ENCODE measurements at places on chromosomes 1 and 21.

GRCh38 chr1:201038186-201038876 is 14.8 kb upstream of the KIF21B start:
- no peak for DNase-seq

DNA sequence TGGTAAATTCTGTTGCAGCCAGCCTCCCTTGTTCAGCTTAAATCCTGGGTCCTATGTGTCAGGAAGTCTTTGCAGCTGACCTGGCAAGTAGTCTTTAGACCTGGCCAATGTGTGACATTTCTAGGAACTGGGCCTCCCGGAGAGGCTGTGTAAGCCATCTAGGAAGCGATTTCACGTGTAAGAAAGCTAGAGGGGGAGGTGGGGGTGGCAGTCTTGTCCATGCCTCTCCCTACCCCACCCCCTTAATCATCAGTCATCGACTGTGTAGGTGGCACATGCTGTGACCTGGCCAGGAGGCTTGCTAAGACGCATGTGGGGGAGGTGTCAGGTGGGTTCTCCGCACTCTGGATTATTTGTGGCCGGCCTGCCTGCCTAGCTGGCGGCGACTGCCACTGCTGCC is 8.4 kb downstream of the C1orf226 start:
- no peak for DNase-seq

DNA sequence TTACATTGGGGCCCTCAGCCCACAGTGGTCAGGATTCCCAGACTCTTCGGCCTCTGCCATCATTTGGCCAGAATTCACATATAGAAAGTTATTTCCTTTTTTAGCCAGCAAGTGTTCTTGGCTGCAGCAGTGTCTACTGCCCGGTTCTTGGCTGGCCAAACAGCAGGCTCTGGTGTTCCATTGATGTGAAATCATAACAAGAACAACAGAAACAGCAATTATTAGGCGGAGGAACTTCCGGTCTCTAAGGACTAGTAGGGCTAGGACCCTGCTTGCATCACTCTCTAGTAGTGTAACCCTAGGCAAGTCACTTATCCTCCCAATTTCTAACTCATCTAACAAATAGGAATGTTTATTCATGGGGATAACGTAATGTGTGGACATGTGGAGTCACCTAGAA is 8.7 kb upstream of the GJA5 start:
- no peak for DNase-seq

GRCh38 chr1:232213928-232214327 is 416.0 kb downstream of the SIPA1L2 start:
- DNase-seq: no peak

- DNase-seq: no peak
Observed at GRCh38 chr1:1353389-1354151, 4.4 kb upstream of the DVL1 start.

DNA sequence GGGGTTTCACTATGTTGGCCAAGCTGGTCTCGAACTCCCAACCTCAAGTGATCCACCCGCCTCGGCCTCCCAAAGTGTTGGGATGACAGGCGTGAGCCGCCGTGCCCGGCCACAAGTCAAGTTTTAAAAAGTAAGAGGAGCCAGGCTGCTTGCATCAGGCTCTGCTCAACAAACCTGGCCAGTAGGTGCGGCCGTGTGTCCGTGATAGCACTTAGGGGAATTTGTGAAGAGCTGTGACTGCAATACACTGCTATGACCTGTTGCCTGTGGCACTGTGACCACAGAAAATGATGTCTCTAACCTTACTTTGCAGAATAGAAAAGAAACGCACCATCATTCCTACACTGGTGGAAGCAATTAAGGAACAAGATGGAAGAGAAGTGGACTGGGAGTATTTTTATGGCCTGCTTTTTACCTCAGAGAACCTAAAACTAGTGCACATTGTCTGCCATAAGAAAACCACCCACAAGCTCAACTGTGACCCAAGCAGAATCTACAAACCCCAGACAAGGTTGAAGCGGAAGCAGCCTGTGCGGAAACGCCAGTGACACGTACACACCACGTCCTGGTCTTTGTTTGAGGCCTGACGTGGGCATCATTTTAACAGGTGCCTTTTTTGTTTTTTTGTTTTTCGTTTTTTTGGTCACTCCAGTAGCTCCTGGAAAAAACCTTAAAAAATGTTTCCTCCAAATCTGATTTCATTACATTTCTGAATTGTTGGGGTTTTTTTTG is 16.7 kb downstream of the C1orf174 start:
- no peak for DNase-seq

- no peak for DNase-seq
Observed at GRCh38 chr1:36014722-36015220, 69.1 kb upstream of the TEKT2 start.

DNA sequence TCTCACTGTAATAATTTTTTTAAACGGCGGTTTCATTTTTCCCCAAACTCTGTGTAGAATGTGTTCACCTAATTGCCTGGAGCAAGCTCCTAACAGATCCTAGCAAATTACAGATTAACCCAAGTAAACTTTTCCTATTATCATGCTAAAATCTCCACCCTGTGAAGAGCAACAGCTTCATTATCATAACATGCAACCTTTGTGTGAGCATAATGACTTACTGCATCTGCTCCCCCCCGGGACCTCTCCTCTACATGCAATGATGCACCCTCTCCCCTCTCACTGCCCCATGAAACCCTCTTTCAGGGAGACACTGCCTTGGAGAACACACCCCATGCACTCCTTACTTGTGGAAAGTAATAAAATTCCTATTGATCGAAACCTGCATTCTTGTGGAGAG is 717.0 kb upstream of the TMPRSS15 start:
- DNase-seq: no peak

GRCh38 chr1:157856538-157856937 is 14.9 kb upstream of the CD5L start:
- DNase-seq: no peak

- DNase-seq: no peak
Observed at GRCh38 chr21:36751383-36751782, 52.5 kb downstream of the SIM2 start.

DNA sequence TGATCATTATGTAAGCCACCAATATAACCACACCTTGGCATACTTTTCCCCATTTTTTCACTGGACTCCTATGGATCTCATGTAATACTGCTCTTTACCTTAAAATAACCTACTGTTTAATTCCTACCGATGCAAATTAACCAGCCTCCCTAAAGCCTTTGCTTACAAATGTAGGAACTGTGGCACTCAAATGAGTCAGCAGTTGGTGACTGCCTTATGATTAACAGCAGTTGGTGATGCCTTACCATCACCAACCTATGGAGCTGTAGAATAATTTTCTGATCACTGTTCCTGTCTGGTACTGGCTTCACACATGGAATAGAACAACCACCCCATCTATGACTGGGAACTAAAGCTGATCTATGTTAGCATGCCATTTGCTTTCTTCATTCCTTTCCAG is 7.8 kb upstream of the NUDT17 start:
- DNase-seq: peak; percentile 48

DNA sequence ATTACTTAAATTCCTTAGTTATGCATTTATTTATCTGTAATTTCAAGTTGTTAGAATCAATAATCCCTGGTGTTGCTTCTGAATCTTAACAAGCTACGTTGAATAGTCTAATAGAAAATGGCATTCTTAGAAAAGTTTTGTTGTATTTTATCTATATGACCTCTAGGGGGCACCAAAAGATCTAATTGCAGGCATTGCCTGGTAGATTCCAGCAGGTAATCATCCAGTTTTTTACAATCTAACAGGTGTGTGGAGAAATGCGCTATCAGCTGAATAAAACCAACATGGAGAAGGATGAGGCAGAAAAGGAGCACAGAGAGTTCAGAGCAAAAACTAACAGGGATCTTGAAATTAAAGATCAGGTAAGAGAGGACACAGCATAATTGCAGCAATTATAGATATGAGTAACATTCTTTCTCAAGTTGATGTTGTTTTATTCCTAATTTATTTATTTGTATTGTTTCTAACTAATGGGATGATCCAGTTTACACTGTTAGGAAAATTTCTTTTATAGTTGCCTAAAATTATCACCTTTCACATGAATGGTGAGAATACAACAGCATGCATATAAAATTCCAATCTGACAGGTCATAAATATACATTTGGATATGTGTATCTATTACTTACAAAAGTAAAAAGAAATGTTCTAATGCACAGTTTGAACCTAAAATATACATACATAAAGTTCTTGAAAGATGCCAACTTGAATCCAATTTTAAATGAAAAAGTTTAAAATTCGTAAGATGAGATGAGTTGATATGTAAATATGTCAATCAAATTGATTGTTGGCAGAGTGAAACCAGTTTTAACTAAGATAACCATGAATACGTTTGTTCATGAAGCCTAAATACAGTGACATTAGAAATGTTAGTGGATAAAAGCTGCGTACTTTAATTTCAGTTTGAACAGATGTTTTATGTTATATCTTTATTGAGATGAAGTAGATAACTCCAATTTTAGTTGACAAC is 88.4 kb downstream of the SDCCAG8 start:
- DNase-seq: peak; percentile 63

DNA sequence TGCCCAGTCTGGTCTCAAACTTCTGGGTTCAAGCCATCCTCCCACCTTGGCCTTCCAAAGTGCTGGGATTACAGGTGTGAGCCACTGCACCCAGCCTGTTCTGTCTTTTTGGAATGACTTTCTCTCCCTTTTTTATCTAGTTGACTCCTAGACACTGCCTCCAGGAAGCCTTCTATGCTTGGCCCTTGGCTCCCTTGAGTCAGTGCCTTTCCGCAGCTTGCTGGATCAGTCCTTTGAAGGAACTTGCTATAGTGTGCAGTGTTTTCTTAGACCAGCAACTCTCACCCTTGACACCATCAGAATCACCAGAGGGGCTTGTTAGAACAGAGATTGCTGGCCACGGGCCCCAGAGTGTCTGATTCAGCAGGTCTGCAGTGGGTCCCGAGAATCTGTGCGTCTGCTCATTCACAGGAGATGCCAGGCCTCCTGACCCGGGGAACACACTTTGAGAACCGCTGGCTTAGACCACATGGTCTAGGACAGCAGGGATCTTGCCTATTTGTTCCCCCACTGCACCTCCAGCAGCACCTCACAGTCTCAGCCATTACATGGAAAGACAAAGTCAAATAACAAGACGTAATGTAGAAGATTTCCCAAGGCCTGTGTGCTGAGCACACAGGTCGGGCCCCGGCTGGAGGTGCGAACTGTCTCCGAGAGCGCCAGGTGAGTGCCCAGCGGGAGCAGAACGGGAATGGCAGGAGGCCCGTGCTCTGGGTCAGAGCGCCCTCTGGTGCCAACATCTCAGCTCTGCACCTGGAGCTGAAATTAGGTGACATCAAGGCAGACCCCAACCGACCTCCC is 27.4 kb upstream of the CTPS1 start:
- DNase-seq: peak; percentile 76

DNA sequence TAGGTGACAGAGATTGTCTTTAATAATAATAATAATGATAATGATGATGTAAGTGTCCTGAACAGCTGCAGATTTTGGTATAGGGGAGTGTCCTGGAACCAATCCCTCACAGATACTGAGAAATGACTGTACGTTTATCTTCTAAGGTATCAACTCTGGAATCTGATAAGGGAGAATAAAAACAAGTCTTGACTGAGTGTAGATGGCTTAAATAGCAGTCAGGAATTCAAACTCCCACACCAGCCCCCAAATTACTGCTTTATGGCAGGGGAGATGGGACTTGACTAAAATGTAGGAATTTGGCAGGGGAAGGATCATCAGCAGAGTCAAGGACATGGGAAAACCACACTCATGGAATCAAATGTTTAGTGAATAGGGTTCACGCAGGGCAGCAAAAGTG is 6.1 kb upstream of the VHLL start:
- no peak for DNase-seq

GRCh38 chr21:46661211-46661625 is 25.7 kb downstream of the PRMT2 start:
- peak; percentile 67 for DNase-seq

- no peak for DNase-seq
Observed at GRCh38 chr21:34302521-34302920, 61.3 kb upstream of the KCNE2 start.

GRCh38 chr1:150165622-150166612 is 16.2 kb downstream of the PLEKHO1 start:
- DNase-seq: peak; percentile 64

DNA sequence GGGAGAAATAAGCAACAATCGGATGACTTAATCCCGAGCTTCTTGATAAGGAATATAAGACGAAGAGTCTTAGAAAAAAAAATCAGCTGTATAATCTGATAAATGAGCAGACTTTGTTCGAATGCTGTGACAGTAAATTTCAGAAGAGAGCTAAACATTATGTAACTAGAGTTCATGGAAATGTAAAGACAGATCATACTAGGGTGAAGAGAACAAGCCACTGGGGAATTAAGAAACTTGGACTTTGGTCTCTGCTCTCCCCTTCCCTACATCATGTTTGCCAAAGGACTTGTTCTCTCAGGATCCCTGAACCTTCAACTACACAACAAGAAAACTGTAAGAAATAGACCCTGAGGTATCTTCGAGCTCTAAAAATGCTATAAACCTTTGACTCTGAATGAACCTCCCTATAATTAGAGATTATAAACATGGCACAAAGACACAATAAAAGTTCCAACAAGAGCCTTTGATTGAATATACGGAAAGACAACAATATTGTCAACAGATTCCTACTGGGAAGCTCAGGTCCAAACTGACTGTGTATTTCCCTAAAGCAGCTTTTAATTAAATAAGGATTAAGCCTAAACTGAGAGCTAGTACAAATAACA is 27.5 kb downstream of the FRRS1 start:
- no peak for DNase-seq

DNA sequence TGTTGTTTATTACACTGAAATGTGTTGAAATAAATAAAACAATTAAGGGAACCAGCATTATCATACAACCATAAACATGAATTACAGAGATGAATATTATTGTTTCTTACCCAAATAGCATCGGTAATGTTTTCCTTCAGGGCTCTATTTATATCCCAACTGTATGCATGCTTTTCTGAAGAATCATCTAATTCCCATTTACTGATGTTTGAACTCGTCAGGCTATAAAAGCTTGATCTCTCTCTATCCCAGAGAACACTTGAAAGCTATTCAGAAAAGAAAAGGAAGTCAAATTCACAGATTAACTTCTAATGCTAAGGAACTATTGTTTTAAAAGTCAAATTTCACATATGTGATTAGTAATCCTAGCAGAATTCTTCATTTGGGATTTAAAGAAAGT is 12.4 kb downstream of the NUP133 start:
- no peak for DNase-seq

DNA sequence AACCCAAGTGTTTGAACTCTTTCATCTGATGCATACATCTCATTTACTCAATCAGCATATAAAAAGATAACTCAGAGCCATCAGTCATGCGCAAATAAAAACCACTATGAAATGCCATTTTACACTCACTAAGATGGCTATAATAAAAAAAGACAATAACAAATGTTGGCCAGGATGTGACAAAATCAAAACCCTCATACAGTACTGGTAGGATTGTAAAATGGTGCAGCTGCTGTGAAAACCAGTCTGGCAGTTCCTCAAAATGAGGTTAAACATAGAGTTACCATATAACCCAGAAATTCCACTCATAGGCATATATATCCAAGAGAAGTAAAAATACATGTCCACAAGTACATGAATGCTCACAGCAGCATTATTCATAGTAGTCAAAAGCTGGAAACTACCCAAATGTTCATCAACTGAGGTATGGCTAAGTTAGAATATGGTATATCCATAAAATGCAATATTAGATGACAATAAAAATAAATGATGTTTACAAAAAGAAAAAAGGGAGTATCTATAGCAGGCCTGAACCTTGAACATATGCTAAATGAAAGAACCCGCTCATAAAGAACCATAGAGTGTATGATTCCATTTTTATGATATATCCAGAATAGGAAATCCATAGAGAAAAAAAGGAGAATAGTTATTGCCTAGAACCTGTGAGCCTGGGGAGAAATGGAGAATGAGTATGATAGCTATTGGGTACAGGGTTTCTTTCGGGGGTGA is 265.1 kb downstream of the SIPA1L2 start:
- DNase-seq: no peak
